ENCODE measurements at places on chromosomes 1 and 21.

GRCh38 chr1:85027242-85027983 is 20.9 kb downstream of the MCOLN3 start:
- no peak for DNase-seq

DNA sequence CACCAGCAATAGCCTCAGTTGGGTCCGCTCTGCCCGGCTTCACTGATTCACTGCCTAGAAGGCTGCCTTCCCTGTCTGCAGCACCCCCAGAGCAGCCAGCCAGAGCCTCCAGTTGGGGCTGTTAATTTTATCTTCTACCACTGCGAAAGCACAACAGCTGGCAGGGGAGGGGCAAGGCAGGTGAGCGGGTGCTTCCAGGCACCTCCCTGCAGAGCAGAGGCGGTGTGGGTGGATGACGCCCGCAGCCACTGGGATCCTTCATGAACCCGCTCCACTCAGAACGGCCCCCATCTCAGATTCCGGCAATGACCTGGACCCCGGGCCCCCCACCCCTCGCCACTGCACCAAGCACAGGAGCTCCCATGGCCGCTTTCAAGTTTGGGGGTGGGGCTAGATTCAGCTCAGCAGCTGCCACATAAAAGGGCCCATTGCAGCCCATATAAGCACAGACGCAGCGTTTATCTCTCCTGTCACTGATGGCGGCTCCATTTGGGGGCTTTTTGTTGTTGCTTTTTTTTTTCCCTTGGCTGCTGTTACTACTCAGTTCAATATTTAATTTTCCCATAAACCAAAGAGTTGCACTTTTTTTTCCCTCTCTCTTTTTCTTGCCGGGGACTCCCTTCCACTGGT is 128.0 kb upstream of the KLHDC7A start:
- DNase-seq, result no peak

GRCh38 chr1:56045477-56045876 is 533.9 kb downstream of the PLPP3 start:
- DNase-seq, result no peak

GRCh38 chr1:205026181-205026580 is 16.8 kb upstream of the CNTN2 start:
- DNase-seq, result no peak

DNA sequence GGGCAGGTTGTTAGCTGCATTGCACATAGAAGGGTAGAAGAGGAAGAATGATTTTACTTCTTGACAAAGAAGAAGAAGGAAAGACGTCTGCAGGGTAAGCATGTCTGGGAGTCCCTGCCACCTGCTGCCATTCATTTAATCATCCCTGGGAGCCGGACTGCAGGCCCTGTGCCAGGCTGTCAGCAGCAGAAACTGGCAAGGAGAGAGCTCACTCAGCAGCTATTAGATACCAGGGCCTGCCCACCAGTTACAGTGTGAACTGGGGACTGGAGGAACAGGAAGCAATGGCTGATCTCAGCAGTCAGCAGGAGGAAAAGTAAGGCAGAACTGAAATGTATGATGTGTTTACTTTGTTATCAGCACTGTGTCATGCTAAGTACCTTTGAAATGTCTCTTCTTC is 75.7 kb upstream of the C1orf87 start:
- DNase-seq, result no peak

GRCh38 chr1:162587347-162587746 is 25.8 kb downstream of the UAP1 start:
- no peak for DNase-seq

DNA sequence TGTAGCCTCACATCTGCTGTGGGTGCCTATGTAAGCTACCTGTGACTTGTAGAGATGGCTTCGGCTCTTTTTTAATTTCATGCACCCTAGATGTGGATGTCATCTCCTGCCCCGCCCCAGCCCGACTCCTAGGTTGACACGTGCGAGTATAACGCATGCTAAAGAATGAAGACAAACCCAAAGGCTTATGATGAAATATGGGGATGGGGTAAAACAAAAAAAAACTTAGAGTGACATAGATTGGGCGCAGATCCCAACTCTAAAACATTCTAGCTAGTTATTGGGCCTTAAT is 613 bp upstream of the ERO1B start:
- no peak for DNase-seq

DNA sequence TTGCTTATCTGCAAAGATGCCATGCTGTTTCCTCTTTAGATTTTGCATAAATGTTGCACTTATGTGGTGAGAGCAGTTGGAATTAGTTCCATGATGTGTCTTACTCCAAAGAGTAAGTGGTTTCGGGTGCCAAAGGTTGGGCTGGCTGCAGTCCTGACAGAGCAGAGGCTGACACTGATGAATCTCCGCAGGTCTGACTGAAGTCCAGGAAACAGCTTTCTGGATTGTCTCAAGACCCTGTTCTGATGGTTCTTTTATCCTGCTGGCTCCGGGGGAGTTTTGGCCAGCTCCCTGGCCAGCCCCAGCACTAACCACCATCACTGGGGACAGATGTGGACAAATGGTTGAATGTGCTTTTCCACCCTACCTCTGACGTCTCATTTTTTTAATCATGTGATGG is 207.2 kb upstream of the KIAA0040 start:
- no peak for DNase-seq

- DNase-seq, result no peak
Observed at GRCh38 chr1:36352125-36352909, 28.9 kb upstream of the EVA1B start.

DNA sequence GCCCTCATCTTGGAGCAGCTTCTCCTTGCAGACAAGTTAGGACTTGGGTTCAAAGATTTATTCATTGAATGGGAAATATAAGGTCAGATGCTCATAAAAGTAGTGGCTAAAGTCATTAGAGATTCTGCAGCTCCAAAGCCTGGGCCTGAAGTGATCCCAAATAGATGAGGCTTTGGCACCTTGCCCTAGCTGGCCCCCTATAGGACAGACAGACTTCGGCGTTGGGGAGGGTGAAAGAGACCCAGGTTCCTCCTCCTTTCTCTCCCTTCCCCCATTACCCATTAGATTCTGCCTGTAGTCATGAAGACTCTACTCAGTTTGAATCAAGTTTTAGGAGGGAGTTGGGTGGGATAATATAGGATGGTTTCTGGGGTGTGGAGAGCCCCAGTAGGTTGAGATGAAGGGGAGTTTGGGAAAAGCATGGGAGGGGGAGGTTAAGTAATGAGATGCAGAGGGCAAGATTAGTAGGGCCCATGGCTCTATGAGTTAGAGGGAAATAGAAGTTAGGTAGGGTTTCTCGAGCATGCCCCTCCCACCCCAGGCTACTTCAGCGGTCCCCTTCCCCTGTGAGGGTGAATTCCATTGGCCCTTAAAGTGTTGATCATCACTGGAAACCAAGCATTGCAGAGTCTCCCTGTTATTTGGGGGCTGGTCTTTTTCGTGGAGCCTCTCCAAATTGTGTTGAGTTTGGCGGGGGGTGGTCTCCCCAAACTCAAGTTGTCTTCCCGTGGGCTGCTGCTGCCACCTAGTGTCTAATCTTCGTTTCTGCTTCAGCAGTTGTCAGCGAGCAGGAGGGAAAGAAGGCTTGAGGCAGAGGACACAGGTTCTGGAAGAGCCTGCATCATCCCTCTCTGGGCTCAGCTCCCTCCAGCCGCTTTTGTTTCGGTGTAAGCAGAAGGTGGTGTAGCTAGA is 2.1 kb upstream of the AHDC1 start:
- DNase-seq, result peak; percentile 64

DNA sequence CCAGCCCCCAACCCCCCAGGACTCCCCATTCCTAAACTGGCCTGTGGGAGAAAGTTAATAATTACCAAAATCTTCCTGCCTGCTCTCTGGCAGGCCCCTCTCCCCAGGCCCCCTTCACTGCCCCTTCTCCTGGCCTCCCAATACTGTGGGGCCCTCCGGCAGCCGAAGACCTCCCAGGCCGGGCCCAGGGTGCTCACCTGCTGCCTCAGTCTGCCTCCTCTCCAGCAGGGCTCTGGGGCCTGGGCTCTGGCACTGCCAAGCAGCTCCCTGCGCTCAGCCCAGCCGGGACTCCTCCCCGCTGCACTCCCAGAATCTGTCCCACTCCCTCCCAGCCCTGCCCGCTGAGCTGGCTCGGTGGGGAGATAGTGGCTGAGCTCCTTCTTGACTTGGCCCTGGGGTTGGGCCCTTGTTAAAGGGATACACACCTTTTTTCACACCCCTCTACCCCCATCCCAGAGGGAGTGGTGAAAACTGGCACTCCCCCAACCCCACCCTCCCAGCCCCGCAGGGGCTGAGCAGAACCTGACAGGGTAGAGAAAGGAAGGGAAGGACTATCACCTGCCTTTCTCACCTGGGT is at the start of gene S100A16:
S100A16 (minus strand) TSS at position 383 of the 577 bp plus-strand sequence. CDS start 4,986 bp downstream, outside the sequence.
- DNase-seq, result no peak

GRCh38 chr1:27233667-27234048 is 774 bp upstream of the WDTC1 start:
- DNase-seq, result peak; percentile 17

- DNase-seq, result no peak
Observed at GRCh38 chr1:186499571-186499970, 38.7 kb upstream of the PDC start.

- no peak for DNase-seq
Observed at GRCh38 chr1:84998642-84999280, 1.8 kb upstream of the MCOLN2 start.

GRCh38 chr1:221809091-221810029 is 67.5 kb upstream of the DUSP10 start:
- no peak for DNase-seq

GRCh38 chr1:233320023-233320422 is 7.5 kb upstream of the MAP3K21 start:
- no peak for DNase-seq

DNA sequence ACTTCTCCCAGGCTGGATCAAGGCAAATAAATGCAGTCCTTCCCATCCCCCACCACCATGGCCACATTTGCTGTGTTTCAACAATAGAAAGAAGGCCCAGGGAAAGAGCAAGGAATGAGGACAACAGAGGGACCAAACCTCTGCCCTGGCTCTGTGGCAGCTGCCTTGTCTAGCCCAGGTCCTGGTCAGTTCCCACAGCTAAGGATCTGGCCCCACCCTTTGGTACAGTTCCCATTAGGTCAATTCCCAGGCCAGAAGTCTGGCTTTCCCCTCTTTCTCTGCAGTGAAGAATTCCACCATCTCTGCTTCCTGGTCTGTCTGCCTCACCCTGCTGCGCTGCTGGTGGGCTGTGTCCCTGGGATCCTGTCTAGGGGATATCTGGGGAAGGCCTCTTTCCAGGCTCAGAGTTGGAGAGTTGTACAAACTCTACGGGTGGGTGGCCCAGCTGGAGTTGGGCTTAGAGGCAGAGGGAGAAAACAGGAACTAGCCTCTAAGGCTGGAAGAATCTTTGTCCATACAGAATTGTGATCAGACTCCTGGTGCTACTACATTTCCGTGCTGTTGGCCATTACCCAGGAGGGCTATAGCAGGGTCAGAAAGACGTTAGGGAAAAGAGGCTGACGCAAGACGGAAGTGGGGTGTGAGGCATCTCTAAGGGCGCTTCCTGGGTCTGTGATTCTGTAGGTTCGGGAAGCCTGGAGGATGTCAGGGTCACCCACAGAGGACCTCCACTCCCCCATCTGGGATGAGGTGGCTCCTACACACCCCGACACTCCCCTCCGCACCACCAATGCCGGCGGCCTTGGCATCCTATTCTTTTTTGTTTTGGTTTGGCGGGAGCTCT is 953 bp upstream of the NDUFS2 start:
- DNase-seq, result no peak

GRCh38 chr1:203706444-203706843 is 58.5 kb upstream of the LAX1 start:
- no peak for DNase-seq

DNA sequence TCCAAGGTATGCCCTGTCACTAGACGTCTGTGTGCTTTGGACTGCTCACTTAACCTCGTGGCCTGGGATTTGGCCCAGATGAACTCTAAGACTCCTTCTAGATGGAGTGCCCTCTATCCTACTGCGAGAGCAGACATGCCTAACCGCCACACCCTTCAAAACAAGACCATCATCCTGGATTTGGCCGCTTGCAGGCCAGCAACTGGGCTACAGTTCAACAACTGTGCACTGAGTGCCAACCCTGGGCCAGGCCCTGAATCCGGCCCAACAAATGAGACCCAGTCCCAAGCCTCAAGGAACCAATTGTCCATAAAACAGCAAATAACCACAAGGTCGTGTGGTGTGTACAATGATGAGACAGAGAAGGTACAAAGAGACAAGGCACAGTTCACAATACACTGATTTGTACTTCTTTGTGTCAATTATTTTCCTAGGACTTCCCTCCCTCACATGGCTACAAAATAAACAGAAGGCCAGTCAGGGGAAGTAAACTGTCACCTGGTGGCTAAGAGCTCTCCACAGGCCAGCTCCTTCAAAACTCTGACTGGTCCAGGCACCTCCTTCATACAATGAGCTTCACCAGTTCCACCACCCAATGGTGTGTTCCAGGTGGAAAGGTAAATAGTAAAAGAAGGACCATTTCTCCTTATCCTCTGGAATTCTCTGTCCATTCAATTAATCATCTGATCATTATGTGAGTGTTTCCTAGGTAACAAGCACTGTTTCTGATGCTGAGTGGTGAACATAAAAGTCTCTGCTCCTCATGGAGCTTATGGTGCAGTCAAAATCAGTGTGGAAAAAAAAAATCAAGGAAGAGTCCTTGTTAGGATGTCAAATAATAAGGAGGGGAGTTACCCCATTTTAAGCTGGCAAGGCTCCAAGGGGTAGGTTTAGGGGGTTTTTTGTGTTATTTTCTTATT is 60.4 kb downstream of the CAPZB start:
- DNase-seq, result no peak

- DNase-seq, result no peak
Observed at GRCh38 chr1:119226321-119226720, 85.9 kb upstream of the WARS2 start.

GRCh38 chr1:222257027-222257426 is 290.9 kb downstream of the HHIPL2 start:
- no peak for DNase-seq

- DNase-seq, result no peak
Observed at GRCh38 chr1:97976801-97977200, 56.0 kb upstream of the DPYD start.

- DNase-seq, result no peak
Observed at GRCh38 chr1:6599141-6599975, 3.3 kb downstream of the KLHL21 start.

DNA sequence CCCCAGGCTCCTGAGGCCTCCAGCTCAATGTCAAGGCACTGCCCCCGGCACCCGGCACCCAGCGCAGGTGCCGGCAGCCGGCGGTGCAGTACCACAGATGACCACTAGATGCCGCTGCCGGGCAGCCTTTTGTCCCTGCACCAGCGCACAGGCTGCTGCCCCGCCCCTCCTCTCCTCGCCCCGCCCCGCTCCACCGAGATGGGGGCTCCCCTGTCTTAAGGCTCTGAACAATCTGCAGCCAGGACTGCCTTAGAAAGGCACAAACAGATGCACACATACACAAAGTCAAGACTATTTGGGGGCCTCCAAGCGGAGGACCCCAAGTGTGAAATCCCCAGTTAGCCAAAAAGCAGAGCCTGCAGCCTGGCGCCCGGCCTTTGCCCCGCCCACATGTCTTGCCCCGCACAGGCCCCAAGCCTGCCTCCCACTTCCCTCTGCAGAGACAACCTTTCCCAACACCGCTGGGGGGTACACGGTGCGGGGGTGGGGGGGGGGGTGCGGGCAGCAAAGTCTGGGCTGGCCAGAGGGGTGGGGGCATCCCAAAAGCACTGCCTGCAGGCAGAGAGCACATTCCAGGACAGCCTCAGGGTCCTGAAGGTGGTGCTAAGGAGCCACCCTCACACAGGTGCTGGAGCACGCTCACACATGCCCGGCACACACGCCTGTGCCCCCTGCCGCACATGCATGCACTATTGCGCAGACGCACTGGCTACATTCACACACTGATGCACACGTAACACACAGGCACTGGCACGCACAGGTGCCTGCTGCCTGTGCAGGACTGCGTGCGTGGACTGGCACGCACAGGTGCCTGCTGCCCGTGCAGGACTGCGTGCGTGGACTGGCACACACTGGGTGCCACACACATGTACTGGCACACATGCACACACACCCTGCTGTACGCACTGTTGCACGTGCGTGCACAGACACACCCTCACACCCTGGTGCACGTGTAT is 37.1 kb downstream of the ARHGEF16 start:
- DNase-seq, result peak; percentile 87
